ENCODE measurements at places on chromosomes 3 and 15.

DNA sequence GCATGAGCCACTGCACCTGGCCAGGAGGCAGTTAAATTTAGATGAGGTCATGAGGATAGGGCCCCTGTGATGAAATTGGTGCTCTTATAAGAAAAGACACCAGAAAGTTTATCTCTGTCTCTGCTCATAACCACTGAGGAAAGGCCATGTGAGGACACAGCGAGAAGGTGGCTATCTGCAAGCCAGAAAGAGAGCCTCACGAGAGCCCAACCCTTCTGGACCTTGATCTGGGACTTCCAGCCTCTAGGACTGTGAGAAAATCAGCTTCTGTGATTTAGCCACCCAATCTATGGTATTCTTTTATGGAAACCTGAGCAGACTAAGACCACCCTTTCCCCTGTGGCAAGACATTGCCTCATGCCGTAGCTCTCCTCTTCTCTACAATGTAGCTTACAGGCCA is 337.6 kb downstream of the THSD4 start:
- DNase-seq, result no peak

- DNase-seq, result no peak
Measured at GRCh38 chr15:60384526-60385126, 13.2 kb downstream of the ANXA2 start.

- no peak for DNase-seq
Measured at GRCh38 chr3:155504682-155505081, 211.2 kb upstream of the STRIT1 start.

- peak; percentile 30 for DNase-seq
Measured at GRCh38 chr3:181210275-181210674, 220.7 kb upstream of the DNAJC19 start.

- peak; percentile 91 for DNase-seq
Measured at GRCh38 chr15:79595995-79596622, 164.0 kb downstream of the MINAR1 start.

GRCh38 chr3:55042591-55042990 is 114.7 kb upstream of the LRTM1 start:
- DNase-seq, result no peak

GRCh38 chr3:63791974-63792373 is 27.1 kb upstream of the C3orf49 start:
- DNase-seq, result peak; percentile 25

GRCh38 chr15:73944161-73945129 is 18.2 kb downstream of the LOXL1 start:
- no peak for DNase-seq

GRCh38 chr3:16437640-16438039 is 75.9 kb downstream of the RFTN1 start:
- no peak for DNase-seq

GRCh38 chr15:29812384-29812694 is 9.9 kb downstream of the TJP1 start:
- DNase-seq, result no peak

DNA sequence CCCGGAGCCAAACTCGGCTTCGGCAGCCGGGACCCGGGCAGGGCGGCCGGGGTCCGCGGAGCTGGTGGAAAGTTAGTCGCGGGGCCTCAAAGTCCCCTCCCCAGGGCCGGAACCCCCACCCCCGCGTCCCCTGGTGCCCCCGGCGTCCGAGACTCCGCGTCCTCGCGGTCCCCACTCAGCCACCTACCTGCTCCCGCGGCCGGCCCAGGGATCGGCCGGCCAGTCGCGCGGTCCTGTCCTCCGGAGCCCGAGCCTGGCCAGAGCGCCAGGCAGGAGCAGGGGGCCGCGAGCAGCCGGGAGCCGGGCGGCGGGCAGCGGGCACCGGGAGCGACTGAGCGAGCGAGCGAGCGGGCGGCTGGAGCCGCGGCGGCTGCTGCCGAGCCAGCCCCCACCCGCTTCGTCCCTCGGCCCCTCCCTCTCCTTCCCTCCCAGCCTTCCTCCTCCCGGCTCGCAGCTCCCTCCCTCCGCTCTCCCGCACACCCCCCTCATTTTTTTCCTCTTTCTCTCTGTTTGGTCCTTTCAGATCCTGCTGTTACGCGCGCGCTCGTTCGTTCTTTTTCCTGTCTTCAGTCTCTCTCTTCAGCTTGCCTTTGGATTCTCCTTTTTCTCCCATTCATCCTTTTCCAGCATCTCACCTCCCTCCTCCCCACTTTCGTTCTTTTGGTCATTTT is at the start of gene MEGF11:
Gene MEGF11, minus strand, starts transcription at position 333 of the 671 bp plus-strand sequence. CDS start 125,347 bp downstream, outside the sequence.
- peak; percentile 24 for DNase-seq

GRCh38 chr3:59708202-59708601 is 658.4 kb upstream of the CFAP20DC start:
- no peak for DNase-seq

DNA sequence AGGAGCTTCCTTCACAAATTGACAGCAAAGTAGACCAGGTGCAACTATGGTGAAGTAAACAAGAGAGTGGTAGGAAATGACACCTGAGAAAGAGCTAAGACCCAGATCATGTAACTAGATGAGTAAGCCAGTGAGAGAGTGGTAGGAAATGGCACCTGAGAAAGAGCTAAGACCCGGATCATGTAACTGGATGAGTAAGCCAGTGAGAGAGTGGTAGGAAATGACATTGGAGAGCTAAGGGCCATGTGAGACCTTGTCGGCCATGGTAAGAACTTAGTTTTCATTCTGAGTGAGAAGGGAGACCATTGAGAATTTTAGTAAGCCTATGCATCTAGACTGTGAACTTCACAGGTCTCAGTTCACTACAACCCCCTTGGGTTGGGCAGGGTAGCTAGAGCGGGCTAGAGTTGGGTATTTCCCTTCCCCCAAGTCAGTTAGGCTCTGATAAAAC is 5.4 kb upstream of the SENP7 start:
- DNase-seq, result no peak

DNA sequence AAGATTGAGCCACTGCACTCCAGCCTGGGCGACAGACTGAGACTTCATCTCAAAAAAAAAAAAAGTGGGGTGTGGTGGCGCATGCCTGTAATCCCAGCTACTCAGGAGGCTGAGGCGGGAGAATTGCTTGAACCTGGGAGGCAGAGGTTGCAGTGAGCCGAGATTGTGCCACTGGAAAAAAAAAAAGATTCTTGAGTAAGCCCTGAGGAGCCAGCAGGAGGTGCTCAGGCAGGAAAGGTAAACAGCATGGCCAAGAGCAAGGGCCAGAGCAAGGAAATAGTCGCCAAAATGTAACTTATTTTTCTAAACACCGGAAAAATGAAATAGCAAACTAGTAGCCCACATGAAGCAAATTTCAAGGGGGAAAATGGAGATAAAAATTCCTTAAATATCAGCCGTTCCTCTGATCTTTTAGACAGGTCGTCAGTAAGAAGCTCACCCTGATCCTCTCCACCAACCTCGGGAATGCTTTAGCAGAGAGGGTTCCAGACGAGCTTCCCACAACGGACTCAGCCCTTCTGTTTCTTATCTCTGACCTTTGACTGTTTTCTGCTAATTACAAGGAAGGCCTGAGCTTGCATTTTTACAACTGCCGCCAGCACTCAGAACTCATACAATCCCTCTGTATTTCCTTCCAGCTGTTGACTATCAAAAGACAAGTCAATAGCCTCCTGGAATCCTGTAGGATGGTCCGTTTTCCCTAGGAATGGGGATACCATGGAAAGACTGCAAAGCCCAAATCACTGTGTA is 45.0 kb upstream of the AKAP13 start:
- DNase-seq, result no peak

DNA sequence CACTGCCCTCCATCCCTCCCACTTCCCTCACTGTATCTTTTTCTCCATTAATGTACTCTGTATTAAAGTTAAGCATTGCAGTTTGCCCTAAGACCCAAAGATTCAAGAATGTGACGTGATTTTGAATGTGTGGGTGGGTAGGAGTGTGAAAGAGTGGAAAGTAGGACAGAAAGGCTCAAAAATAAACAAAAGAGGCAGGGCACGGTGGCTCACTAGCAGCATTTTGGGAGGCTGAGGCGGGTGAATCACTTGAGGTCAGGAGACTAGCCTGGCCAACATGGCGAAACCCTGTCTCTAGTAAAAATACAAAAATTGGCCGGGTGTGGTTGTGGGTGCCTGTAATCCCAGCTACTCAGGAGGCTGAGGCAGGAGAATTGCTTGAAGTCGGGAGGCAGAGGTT is 18.4 kb downstream of the TFRC start:
- no peak for DNase-seq

DNA sequence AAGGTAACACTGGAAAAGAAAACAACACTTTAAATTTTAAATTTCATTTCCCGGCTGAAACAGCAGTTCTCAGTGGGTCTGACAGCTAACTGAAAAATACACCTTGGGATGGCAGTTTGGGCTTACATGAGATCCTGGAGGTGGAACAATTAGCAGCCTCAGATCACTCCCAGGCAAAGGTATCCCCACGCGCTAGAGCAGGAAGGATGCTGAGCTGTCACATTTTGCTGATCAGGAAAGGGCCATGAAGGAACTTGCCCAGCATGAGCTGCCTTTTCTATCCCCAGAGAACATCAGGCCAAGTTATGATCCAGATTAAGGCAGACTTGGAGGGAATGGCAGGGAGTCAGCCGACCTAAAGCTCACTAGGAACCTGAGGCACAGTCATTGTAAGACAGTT is 204.8 kb upstream of the SLC2A2 start:
- DNase-seq, result no peak

DNA sequence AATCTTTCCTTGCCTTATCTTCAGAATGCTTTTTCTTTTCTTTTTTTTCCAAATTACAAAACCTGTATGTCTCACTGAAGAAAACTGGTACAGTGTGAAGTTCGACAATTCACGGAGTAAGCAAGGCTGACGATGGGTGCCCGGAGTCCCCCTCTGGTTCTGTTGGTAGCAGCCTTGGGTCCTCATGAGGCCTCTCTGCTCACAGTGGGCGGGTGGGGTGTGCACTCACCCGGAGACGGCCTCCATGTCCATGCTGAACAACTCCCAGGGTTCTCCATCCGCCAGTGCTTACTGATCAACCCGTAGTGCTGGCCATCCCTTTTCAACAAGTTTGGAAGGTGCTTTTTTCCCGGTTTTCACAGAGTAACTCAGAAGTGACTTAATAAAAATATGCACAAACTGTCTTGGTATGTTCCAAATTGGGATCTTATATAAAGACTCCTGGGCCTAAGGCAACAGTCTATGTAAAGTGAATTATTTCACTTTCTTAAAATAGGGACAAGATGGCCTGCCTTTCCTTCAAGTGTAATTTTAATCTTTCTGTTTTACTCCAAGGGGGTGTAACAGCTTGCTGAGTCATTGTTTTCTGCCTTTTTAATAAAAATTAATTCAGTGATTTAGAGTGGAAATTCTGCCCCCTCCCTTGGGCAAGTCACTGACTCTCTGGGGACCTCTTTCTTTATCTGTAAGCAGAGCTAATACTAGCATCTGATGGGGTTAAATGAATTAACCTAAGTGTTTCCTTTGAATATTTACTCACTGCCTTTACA is 23.7 kb downstream of the LRRK1 start:
- DNase-seq, result no peak

DNA sequence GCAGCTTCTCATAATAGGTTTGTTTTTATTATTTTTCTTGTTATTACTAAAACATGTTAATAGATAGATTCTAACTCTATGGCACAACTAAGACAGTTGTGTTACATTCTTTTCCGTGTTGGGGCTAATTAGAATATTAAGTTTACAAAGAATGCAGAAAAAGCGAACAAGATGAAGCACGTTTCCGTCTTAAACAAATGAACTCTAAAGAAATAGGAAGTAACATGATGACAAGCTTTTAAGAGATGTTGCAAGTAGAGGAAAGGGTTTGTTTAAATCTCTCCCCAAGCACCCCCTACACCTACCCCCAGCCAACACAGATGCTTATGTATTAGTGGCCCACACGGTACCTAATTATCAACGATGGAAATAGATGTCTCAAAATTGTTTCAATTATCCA is 207.1 kb downstream of the TP63 start:
- no peak for DNase-seq

GRCh38 chr3:69283913-69284611 is 101.8 kb downstream of the FRMD4B start:
- DNase-seq, result no peak

DNA sequence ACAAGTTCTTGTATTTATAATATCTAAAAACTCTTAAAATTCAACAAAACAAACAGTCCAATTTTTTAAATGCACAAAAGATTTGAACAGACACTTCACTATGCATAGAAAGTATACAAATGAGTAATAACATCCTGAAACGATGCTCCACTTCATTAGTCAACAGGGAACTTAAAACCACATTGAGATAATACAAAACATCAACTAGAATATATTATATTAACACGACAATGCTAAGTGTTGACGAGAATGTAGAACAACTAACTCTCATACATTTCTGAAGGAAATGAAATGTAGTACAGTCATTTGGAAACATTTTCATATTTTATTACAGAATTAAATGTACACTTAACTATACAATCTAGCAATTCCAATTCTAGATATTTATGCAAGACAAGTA is 93.4 kb downstream of the IGSF11 start:
- no peak for DNase-seq

- peak; percentile 92 for DNase-seq
Measured at GRCh38 chr3:97910931-97911351, 61.3 kb downstream of the RIOX2 start.

- DNase-seq, result no peak
Measured at GRCh38 chr15:81914734-81915256, 131.0 kb downstream of the MEX3B start.

DNA sequence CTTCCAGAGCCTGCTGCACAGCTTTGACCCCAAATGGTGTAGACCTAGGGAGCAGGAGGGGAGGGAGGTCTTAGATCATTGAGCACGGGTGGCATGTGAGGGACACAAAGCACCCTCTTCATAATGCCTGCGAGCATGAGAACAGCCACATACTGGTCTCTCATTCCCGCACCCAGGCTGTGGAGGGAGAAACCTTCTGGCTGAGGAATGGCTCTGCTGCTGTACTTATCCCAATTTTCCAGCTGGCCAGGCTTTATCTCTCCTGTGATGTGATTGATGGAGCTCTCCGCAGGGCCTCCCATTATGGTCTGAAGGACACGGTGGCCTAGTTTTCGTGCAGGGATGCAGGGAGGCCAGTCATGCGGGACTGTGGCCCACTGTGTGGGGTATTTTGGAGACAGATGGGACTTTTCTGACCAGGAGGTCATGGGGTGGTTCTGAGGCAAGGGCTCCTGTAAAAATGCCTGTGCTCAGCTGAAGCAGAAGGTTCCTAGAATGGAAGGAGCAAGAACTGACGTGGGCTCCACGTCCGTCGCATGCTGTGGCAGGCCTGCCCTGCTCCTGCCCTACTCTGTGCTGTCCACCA is 251.5 kb downstream of the PLCL2 start:
- no peak for DNase-seq

DNA sequence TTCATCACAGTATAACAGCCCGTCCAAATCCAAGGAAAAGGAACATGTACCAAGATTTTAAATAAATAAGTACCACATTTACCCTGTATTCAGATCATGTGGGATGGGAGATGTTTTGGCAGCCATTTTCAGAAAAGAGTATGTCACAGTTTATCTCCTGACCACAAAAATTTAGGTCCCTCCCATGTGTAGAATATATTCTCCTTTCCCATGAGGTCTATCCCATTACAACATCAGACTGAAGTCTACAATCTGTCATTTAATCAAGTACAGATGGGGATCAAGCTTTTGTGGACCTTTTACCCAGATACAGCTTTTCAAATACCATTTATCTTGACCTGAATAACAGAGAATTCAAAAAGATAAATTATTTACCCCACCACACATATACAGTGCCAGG is 444.5 kb downstream of the PLOD2 start:
- no peak for DNase-seq

Measured in NB4 (cell line).